Stimulated activated naive CD4-positive, alpha-beta T cell (primary cell): ENCODE measurements at places on chromosomes 4 and X.

- no peak for DNase-seq
Observed at GRCh38 chrX:19332983-19333382, 10.7 kb upstream of the PDHA1 start.

GRCh38 chrX:16953606-16954211, 7.3 kb downstream of the REPS2 start:
- DNase-seq, result no peak

- DNase-seq, result no peak
Observed at GRCh38 chr4:22850055-22850454, 157.3 kb downstream of the GBA3 start.

DNA sequence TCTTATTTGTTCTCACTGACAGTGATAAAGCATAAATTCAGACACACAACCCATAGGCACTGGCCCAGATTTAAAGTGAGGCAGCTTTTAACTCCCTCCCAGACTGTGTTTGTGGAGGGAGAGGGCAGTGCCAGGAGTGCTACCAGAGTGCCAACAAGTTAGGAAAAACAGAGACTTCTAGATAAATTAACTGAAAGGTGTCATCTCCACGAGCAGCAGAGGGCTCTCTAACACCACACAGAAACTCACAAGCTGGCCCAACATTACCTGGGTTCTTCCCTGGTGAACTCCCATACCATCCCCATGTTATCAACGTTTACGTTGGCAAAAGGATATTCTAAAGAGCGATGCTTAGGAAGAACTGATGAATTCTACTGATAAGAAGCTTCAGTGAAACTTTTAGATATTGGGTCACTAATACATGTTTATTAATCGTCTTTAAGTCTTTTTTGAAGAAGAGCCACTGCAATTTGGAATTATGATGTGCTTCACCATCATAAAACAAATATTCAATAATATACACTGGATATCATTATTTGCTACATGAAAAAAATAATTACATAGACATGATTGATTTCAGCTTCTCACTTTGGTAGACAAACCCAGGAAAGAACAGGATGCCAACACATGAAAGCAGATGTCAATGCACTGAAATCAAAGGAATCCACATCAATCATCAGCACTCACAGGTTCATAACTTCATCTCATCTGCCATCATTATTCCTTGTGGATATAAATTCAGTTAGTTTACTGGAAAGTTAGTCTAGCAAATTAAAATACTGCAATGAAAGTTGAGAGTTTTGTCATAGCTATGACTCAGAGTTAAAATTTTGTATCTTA, 121.2 kb upstream of the NAP1L5 start:
- DNase-seq, result peak; percentile 32

DNA sequence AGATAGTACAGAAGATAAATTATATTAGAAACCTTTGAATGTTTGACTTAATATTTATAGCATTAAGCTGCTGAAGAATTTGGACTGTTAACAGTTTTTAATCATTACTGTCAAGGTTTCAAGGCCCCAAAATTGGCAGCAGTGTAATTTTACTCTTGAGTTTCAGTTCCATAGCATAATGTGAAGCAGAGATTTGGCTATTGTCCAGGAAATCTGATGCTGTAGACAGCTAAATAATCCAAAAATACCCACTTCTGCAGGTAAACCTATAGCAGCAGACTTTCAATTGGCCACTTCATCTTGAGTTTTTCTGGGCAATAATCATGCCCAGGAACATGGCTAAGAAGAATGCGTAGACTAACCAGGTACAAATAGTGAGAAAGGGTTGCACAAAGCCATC, 85.0 kb downstream of the RCHY1 start:
- no peak for DNase-seq
